ENCODE measurements at places on chromosomes 12 and 14.

GRCh38 chr12:1812650-1813302 lies 7.6 kb upstream of the LRTM2 start:
- DNase-seq: no peak

DNA sequence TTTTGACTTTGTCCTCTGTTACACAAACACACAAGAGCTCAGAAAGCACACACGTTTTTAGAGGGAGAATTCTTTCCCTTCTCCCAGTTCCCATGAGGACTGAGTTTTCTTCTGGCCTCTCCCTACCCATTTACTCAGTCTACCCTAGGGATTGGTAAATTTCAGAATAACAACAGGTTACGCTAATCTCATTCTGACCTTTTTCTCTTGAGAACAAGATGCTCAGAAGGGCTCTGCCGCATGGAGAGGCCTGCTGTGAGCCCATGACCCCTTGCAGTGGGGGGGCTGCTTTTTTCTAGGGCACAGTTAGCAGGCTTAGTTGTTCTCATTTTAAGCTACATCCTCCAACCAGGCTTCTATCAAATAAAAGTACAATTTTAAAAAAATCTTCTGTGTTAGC lies 69.5 kb downstream of the GPR135 start:
- no peak for DNase-seq

DNA sequence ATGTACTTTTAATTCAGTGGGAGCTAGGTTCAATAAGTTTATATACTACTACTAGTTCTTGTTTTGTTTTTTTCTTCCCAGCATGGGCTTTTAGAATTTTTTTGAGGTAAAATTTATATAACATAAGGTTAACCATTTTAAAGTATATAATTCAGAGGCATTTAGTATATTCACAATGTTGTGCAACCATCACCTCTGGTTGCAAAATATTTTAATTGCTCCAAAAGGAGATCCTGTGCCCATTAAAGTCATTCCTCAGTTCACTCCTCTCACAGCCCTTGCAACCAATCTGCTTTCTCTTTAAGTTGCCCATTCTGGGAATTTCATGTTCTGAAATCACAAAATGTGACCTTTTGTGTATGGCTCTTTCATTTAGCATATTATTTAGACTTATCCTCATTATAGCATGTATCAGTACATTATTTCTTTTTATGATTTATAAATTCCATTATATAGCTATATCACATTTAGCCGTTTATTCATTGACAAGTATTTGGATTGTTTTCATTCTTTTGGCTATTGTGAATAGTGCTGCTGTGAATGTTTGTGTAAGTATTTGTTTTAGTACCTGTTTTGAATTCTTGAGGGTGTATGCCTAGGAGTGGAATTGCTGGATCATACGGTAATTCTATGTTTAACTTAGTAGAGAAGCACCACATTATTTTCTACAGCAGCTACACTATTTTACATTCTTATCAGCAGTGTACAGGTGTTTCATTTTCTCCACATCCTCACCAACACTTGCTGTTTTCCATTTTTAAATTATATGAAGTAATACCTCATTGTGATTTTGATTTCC lies 59.1 kb downstream of the ARHGAP5 start:
- no peak for DNase-seq

- DNase-seq: no peak
These were observed 780 bp upstream of the MYO1H start for GRCh38 chr12:109346920-109347319.

- DNase-seq: no peak
These were observed 79.0 kb downstream of the SCN8A start for GRCh38 chr12:51669996-51670395.

DNA sequence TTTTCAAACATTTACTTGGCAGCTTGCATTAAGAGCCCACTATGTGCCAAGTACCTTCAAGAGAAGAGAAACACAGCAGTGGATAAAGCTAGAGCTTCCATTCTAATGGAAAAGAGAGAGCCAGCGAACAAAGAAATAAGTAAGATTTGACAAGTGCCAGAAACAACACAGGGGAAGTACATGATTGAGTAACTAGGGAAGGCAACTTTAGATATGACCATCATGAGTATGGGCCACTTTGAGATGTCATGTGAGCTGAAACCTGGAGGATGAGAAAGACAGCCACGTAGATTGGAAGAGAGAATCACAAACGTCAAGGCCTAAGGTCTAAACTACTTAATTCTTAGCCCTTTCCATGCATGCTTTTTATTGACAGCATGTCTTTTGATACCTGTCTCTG lies 121.4 kb downstream of the ITPR2 start:
- no peak for DNase-seq

DNA sequence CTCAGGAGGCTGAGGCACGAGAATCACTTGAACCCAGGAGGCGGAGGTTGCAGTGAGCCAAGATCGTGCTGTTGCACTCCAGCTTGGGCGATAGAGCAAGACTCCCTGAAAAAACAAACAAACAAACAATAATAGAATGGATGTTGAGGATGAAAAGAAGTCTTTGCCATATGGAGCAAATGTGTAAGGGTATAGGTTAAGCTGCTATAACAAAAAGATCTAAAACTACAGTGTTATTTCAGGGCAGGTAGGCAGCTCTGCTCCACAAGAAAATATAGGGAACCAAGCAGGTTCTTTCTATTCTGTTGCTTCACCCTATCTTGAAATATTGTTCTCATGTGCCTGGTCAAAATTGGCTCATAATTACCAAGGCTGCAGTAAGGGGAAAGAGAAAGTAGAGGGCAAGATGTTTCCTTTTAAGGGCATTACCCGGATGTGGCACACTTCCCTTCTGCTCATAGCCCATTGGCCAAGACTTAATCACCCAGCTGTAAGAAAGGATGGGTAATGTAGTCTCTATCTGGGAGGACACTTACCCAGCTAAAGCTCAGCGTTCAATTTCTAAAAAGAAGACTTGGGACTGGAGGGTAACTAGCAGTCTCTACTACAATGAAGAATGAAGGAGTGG lies 23.5 kb downstream of the SDSL start:
- DNase-seq: no peak

GRCh38 chr12:8493084-8493483 lies 20.2 kb upstream of the CLEC4D start:
- no peak for DNase-seq

DNA sequence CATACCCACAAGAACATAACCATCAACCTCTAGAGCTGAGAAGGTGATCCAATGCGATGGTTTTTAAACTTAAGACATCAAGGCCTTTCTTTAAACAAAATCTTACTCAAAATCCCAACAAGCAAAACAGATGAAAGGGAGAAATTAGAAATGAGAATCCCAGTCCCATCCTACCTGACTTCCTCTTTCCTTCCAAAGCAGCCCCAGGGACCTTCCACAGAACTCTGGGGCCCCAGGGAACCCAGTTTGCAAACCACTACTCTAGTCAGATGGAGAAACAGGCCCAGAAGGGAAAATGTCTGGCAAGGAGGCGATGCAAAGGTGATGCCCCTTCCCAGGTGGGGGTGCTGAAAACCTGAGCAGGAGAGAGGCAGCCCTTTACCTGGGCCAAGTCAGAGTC lies 29.0 kb upstream of the CMKLR1 start:
- no peak for DNase-seq

- DNase-seq: no peak
These were observed 3.2 kb downstream of the DGLUCY start for GRCh38 chr14:91116913-91117588.

GRCh38 chr14:20469890-20470602 lies 840 bp downstream of the PNP start:
- DNase-seq: peak; percentile 26

DNA sequence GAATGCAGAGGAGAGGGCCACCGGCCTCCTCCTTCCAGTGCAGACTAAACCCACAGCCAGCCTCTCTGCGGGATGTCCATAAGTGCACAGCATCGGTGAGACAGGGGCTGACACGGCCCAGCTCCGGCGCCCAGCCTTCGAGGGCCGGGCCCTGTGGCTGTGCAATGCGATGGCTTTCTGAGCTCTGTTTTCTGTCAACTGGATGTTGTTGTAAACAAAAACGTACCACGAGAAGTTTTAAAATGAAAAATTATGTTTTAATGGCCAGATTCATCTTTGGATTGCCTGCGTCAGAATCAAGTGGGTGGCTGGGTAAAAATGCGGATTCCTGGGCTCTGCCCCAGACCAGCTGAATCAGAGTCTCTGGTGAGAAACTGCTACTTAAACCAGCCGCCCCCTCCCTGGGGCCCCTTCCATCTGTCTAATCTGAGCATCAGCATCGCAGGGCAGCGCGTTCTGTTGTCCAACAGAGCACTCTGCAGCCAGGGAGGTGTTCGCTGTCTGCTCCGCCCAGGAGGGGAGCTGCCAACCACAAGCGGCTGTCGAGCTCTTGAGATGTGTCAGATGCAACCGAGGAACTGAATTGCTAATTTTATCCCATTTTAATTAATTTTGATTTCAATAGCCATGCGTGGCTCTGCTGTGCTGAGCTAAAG lies 133.4 kb downstream of the RFLNA start:
- no peak for DNase-seq

DNA sequence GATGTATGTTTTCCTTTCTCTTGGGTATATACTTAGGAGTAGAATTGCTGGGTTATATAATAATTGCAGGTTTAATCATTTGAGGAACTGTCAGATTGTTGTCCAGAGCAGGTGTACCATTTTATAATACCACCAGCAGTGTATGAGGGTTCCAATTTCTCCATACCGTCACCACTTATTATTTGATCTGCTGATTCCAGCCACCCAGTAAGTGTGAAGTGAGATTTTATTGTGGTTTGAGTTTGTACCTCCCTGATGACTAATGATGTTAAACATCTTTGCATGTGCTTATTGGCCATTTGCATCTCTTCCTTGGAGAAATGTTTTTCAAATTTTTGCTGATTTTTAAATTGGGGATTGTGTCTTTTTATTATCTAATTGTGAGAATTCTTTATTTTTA lies 15.1 kb downstream of the NCKAP5L start:
- no peak for DNase-seq

DNA sequence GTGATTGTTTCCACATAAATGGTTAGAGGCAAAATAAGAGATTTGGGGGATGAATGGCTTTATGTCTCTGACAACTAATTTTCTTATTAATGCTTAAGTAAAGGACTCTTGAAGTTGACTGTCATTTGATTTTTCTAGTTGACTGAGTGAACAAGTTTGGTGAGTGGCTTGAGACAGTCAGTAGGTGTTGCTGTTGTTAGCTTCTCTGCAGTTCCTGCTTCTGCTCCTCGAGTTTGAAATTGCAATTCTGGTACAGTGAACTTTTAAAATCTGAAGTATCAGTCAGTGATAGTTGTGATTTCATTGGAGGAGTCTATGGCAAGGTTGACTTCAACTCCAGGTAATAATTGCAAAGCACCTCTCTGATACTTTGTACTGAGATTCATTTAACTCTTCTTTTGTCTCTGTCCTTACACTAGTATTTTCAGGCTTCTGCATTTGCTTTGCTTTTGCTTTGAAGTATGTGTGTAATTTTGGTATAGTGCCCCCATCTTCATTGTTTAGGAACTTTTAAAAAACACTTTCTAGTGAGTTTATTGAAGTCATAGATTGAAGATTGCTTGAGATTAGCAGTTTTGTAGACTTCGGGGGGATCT lies 415.5 kb downstream of the PCNX1 start:
- DNase-seq: no peak

GRCh38 chr14:31677630-31678029 lies 116.4 kb downstream of the NUBPL start:
- no peak for DNase-seq

- DNase-seq: no peak
These were observed 870.6 kb downstream of the NRXN3 start for GRCh38 chr14:79040790-79041189.

GRCh38 chr12:78891646-78892353 lies 27.2 kb downstream of the SYT1 start:
- no peak for DNase-seq

DNA sequence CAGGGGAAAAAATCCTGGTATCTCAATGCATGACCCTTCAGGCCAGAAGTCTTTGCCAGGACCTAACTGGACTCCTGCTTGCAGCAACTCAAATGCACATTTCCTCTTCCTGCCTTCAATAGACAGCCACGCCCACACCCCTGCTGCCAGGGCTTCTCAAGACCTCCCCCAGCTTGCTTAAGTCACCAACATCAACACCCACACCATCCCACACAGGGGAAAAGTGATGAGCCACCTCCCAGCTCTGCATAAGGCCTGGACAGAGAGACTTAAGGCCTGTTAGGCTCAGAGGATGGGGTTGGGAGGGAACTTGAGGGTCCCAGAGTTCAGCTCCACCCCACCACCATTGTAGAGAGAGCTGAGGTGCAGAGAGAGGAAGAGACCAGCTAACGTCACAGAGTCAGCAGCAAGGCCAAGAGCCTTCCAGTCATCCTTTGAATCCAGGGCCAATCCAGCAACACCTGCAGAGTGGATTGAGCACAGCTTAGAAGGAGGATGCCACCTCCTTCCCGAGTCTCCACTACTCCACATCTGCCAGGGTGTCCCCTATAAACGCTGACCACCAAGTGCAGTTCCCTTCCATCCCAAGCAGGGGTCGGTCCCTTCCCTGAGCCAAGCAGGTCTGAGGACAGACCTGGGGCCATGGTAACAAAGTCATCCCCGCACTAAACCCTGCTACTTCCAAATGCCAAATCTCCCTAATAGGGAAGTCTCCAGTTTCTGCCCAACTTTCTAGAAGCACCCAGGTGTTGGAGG lies 50.0 kb downstream of the KDM2B start:
- DNase-seq: peak; percentile 55

DNA sequence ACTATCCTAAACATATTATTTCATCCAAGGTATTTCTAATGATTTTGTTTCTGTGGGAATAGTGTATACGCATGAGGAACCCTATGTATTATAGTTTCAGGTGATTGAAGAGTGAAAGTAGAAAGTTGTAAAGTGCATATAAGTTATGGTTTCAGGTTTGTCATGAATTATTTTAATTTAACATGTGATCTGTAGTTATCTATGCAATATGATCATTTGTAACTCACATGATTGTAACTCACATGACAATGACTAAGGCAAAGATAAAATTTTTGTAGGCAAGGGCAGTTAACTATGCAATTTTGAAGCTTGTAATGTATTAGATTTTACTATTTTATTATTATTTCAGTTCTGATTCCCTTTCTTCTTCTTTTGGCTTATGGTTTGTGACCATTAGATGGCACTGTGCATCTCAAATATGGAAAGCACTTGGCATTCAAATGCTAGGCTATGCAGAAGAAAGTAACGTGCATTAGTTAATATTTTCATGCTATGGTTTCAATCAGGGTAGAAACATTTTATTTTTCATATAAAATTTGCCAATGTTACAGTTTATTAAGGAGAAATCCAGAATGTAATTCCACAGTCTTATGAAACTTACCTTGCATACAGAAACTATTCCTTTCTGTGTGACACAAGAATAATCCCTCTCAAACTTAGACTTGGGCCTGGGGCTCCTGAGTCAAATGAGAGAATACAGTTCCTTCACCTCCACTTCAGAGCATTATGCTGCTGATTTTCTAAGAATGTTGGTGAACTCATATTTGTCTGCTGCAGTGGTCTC lies 15.8 kb upstream of the TMEM30B start:
- no peak for DNase-seq

Measured in T-helper 9 cell (primary cell).